Activated CD4-positive, alpha-beta T cell treated with anti-CD3 and anti-CD28 coated beads, Interleukin-2, amount 50 U/mL, for 16 hours (primary cell): ENCODE measurements at places on chromosomes 16 and 17.
A peak's percentile ranks its signal among the peaks of the same experiment; 100 is the strongest.

DNA sequence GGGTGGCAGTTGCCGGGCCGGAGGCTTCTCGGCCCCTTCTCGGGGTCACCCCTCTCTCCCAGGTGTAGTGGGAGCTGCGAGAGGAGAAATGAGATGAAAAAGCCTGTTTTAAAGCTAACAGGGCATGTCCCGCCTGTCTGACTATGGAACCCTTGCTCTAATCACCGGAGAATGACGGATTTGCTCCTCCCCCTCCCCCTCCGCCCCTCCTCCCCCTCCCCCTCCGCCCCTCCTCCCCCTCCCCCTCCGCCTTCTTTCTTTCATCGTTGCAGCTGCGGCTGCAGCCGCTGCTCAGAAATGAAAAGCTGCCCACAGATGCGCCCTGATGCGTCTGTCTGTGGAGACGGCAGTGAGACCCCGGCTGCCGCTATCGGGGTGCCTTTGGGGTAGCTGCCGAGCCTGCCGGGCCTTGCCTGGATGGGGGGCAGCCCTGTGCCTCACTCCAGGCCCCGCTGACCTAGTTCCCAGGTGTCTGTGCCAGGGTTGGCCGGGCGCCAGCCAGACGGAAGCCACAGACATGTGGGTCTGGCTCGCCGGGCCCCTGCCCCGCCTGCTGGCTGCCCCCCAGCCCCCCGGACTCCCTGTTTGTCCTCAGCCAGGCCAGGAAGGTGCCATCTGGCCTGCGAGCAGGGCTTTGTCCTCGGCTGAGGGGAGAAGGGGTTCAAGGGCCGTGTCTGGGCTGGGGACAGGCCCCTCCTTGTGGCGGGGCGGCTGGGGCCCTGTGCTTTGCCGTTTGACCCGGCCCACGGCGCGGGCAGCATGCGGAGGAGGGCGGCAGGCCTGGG is 37.7 kb downstream of the GINS2 start:
- no peak for DNase-seq

- DNase-seq: no peak
Observed at GRCh38 chr16:23905027-23905426, 69.2 kb downstream of the PRKCB start.

DNA sequence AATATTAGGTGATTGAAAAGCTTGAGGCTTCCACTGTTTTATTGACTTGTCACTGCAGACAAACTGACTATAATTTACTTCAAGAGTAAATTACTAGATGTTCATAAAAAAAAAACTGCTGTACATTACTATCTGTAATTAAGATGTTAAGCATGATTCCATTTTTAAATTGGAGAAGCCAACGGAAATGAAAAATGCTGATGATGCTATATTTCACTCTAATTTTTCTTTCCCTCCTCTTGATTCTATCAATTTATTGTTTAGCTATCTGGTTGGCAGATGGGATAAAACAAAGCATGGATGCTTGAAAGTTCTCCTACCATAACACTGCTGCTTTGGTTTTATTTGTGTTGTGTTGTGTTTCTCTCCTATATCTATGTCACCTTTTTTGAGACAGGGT is 41.0 kb downstream of the MAF start:
- DNase-seq: no peak

- peak; percentile 72 for DNase-seq
Observed at GRCh38 chr17:41962768-41963434, 3.7 kb upstream of the CNP start.

DNA sequence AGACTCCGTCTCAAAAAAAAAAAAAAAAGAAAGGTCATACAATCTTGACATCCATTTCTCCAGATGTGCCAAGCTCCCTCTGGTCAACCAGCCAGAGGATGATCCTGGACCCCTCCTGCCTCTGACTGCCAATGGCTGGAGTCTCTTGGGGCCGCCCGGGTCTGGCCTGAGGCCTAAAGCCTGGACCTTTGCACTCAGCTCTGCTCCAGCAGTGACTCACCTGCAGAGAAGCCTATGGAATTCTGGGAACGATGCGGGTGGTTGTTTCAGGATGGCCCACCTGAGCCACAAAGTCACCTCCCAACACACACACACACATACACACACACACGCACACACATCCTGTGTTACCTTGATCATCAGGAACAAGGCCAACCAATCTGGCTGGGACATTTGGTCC is 64.0 kb upstream of the DNAH17 start:
- DNase-seq: no peak

DNA sequence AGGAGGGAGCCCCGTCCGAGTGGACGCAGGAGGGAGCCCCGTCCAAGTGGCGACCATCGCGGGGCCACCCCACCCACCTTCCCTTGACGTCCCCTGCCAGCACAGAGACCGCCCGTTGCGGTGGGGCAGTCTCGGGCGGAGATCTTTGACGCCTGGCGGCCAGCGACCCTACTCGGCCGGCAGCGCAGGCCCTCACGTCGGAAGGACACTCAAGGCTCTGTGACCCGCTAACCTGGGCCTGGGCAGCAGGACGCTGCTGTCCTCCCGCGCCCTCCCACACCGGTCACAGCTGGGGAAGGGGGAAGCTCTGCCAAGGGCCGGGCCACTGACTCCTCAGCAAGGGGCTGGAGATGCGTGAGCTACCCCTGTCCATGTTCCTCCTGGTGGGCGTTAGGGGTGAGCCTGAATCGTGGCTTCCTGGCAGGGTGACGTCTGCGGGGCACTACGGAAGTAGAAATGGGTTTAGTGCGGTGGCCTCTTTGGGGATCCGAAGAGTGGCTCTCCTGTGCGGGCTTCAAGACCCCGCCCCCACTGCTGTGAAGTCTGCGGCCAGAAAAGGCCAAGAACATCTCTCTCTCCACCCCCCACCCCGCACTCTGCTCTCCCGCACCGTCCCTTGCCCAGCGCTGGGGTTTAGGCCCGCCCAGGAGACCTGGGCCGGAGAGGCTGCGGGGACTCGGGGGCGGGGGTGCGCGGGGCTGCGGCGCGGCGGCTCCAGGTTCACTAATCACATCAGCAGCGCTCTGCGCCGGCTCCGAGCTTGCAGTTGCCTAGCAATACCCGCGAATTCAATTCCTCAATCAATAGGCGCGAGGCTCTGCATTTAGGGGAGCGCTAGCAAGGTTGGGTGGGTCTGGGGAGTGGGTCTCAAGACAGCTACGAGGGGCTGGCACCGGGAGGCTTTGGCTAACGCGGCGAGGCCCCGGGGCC is 5.8 kb downstream of the CBX8 start:
- no peak for DNase-seq

DNA sequence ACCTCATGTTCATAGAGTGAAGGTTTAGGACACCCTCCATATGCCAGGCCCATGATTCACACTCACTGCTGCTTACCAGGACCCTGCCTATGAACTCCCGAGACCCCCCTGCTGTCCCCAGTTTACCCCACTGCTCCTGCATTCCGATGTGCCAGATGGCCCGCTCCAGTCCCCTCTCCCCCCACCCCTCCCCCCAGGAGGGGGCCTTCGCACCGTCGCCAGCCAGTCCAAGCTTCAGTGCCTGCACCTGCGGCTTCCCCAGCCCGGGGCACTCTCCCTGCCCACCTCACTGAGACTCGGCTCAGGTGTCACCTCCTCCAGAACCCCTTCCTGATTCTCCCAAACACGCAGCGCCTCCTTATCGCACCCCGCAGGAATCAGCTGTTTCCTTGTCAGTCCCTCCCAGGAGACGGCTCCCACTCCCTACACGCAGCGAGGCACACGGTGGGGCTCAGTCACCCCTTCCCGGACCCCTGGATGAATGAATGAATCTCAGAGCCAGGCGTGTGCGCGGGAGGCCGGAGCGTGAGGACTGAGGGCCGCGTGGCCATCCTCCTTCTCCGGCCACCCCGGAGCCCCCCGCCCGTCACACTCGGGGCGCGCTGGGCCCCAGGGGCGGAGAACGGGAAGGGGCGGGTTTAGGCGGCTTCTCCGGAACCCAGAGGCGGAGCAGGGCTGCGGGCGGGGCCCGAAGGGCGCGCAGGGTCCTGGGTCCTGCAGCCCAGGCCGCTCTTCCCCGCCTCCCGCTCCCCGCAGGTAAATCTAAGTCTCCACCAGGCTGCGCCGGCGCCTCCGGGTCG is 1.6 kb downstream of the MYO1C start:
- DNase-seq: peak; percentile 67

GRCh38 chr17:42411361-42411760 is 11.7 kb downstream of the CAVIN1 start:
- no peak for DNase-seq

DNA sequence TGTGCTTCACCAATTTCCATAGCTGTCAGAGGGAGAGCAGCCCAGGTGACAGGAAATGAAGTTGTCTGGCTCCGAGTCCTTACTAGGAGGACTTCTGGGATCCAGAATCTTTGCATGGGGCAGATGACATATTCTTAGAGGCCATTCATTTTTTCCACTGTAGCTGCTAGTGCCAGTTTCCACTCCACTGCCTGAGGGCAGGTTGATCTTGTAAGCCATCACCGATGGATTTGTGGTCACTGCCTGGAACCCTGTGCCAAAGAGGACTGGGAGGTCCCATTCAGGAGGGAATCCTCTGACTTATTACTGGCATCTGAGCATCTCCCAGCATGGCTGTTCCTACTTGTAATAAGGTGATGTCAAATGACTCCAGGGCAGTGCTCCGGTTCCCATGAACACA is 144.1 kb upstream of the KCNJ18 start:
- no peak for DNase-seq

DNA sequence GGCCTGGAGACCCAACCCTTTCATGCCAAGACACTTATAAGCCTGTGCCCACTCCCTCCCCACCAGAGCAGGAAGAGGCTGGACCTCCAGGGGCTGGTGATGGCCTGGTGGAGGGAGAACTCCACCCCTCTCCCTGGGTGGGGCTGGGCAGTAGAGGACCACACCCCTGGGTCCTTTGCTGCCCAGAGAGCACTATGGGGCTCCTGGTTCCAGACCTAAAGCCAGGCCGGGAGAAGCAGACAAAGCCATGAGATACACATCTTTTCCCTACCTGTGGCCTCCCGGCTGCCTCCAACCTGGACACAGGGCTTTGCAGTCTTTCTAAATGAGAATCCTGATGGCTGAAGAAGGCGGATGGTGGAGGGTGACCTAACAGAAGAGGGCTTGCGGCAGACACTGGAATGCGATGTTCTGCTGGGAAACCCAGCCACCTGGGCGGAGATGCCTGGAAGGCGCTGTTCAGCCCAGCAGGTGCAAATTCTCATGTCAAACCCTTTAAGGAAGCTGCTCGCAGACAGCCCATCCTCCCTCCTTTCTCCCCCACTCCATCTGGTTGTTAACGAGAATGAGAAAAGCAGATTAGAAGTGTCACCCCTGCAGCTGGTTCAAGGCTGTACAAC is 43.9 kb upstream of the KIFC3 start:
- DNase-seq: no peak

GRCh38 chr16:11181242-11181898 is 74.6 kb downstream of the SOCS1 start:
- DNase-seq: no peak

GRCh38 chr16:27684047-27684446 is 134.1 kb downstream of the KATNIP start:
- DNase-seq: no peak

- no peak for DNase-seq
Observed at GRCh38 chr16:54707813-54708212, 222.9 kb upstream of the IRX5 start.

GRCh38 chr17:32494621-32495358 is 8.0 kb downstream of the CDK5R1 start:
- no peak for DNase-seq

- peak; percentile 72 for DNase-seq
Observed at GRCh38 chr17:80264205-80265075, 3.8 kb downstream of the RNF213 start.

GRCh38 chr16:27828671-27829070 is 234.8 kb downstream of the GSG1L start:
- DNase-seq: no peak

GRCh38 chr16:12201216-12201615 is 224.7 kb downstream of the SNX29 start:
- no peak for DNase-seq

DNA sequence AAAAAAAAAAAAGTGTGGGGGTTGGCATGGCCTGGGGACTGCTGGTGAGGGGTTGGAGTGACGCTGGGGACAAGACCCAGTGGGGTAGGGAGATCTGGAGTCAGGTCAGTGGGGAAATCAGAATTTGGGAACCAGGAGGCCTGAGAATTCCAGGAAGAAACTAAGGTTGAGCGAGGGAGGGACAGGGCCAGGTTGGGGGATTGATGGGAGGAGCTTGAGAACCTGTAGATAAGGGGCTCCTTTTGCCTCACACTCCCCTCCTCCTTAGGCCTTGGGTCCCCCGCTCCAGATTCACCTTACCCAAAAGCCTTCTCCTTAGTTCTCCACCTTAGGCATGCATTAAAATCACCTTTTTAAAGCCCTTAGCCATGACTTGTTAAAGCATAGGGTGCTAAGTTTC is 8.3 kb upstream of the PYDC1 start:
- DNase-seq: no peak

DNA sequence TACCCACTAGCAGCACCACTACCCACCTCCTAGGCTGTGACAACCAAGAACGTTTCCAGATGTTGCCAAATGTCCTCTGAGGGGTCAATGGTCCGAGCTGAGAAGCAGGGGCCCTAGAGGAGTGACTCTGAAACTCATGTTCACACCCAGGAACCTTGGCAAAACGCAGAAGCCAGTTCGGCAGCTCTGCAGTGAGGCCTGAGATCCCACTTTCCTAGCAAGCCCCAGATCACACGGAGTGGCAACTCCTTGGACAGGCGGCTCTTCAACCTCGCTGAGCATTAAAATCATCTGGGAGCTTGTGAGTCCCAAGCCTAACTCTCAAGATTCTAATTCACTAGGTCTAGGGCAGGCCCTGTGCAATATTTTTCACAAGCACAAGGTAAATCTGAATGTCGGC is 17.3 kb downstream of the ELAC2 start:
- no peak for DNase-seq
